Renal pelvis (tissue), 12 donors: ENCODE measurements at places on chromosomes 4 and X. TPM values are rescaled to one million over a fixed set of nuclear protein-coding genes. Genes with fewer than 3 reads are reported as not detected.

DNA sequence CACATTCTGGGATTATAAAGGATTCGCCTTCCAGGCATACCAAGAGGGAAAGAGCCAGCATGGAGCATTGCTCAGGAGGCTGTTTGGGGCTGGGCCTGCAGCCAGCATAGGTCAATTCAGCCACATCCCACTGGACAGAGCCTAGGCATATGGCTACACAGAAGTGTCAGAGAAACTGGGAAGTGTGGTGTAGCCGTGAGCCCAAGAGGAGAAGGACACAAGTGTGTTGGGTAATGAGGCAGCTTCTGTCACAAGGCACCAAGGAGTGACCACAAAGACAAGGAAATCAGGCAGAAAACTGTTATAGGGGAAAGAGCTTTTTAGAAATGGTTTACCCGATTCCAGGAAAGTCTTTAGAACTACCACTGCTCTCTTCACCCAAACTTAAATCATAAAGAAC is 178.6 kb upstream of the TBL1X start:
- DNase-seq, result no peak

Gene PTCHD1
- polyA plus RNA-seq, result 0.64 TPM

DNA sequence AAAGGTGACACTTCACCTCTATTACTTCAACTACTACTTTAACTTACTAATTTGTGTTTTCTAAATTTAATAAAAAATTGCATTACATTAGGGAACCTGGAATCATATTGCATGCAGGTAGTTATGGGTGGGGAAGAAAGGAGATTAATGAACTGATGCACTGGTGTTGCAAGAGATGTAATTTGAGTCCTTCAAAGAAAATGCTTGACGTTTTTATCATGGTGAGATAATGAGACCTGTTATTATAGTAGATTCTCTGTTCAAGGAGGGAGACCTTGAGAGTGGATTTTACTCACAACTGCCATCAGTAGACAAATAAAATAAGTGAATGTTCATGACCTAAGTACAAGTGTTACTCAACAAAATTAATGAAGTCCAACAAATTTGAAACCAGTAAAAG is 26.4 kb upstream of the MED14 start:
- DNase-seq, result no peak

DNA sequence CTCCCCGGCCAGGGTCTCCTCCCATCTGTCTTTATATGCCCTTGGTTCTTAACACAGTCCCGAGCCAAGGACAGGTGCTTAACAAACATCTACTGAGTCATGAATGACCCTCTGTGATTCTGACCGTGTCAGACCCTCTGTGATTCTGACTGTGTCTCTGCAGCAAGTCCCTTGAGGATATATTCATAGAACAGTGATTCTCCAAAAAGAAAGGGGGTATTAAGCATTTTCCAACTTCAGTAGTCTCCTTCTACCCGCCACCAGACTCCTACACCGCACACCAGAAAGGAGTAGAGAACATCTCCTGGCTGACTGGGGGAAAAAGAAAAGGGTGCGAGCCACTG is 13.6 kb downstream of the ACSL1 start:
- no peak for DNase-seq

Gene TBC1D14
- polyA plus RNA-seq, result 61.3 TPM

Gene INTS6L
- 27.3 TPM for polyA plus RNA-seq

DNA sequence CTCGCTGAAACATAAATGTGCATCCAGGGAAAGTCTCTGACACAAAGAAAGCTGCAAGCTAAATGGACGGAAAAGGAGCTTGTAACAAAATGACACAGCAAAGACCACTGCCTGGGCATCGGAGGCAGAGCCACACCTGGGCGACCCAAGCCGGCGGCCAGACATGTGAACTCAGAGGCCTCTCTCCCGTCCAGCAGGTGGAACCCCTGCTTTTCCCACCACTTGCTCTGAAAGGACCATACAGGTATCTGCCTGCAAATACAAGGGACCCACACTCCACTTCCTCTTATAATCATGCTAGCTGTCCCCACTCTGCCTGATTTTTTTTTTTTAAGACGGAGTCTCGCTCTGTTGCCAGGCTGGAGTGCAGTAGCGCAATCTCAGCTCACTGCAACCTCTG is 12.0 kb downstream of the CPLX1 start:
- no peak for DNase-seq
